Hematopoietic multipotent progenitor cell treated with erythropoietin and hydrocortisone succinate and interleukin-3 and kit ligand, for 17 days (in vitro differentiated cells): ENCODE measurements at places on chromosomes 2 and 18.
A peak's percentile ranks its signal among the peaks of the same experiment; 100 is the strongest.

DNA sequence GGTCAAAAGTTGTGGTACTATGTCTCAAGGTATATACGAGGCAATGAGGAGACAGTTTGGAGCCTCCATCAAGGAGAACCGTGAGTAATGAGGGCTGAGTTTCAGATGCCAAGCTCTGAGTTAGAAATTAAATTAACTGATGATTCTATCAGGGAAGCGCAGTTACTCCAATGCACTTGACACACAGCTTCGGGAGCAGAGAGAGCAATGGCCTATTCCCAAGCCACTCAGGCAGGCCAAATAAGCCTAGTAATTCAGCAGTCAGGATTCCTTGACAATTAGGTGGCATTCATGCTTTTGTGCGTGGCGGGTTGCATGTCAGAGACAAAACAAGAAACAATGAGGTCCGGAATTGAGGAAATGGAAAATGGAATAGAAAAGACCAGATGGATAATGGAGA, 123.2 kb downstream of the MMADHC start:
- DNase-seq: no peak

DNA sequence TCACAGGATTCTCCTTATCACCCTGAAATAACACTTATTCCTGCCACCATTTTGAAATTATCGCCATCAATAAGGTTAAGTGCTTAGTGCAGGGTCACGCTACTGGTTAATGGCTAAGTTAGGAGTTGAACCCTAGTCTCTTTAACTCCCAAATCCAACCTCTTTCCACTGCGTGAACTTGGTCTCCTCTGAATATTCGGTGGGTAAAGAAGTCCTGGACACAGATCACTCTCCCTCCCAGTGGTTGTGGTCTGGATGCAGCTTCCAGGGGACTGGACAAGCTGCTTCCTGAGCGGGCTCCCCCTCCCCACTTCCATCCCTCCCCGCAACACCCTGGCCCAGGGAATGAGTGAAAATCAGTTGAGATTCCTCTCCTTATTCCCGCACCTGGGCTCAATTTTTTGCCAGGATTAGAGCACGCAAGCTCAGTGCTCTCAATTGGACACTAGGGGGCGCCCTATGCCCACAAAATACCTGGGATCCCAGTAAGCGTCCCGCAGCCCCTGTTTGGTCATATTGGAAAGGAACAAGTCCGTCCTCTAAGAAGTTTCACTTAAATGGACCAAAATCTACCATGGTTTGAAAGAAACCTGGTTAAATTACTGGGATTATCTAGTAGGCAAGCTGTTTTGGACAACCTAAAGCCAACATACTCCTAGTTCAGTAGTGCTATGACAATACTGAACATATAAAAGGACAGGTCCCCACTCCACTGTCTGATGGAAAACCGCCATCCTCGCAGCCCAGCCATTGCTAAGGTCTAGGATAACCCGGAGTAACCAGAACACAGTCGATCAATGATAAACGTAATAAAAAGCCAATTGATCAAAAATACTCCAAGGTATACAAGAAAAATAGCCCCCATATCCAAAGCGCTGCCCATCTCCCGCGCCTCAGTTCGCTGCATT, 40.4 kb downstream of the DHRS9 start:
- peak; percentile 72 for DNase-seq

DNA sequence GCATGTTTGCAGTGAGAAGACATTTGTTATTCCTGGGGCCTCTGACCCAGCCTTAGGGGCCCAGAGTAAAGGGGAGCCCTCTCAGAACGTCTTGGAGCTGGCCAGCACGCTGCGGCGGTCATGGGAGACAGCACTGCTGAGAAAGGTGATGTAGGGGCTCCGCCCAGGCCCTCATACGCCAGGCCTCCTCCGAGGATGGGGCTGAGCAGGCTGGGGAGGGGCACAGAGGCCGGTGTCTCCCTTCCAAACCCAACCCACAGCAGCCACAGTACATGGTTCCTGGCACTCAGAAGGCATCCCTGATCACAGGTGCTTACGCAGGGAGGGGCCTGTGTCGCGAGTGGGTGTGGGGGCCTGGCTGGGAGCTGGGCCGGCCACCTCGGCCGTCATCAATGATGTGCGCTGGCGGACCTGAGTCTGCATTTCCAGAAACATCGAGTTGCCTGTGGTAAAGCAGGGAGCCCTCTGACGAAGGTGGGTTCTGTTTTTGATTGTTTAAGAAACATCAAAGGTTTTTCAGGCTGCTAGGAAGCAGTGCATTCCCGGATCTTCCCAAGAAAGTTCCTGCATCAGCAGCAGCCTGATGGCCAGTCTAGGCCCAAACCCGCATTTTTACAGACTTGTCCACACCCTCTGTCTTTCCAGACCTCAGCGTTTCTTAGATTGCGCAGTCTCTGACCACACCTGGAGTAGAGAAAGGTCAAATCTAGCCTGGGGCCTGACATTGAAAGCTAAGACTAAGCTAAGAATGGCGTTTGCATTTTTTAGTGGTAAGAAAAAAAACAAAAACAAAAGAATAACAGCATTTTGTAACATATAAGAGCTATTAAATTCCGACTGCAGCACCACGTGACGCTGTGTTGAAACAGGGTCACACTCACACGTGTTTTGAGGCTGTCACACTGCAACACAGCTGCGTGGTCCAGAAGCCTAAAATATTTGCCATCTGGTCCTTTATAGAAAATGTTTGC, 51.2 kb upstream of the PXDN start:
- no peak for DNase-seq

DNA sequence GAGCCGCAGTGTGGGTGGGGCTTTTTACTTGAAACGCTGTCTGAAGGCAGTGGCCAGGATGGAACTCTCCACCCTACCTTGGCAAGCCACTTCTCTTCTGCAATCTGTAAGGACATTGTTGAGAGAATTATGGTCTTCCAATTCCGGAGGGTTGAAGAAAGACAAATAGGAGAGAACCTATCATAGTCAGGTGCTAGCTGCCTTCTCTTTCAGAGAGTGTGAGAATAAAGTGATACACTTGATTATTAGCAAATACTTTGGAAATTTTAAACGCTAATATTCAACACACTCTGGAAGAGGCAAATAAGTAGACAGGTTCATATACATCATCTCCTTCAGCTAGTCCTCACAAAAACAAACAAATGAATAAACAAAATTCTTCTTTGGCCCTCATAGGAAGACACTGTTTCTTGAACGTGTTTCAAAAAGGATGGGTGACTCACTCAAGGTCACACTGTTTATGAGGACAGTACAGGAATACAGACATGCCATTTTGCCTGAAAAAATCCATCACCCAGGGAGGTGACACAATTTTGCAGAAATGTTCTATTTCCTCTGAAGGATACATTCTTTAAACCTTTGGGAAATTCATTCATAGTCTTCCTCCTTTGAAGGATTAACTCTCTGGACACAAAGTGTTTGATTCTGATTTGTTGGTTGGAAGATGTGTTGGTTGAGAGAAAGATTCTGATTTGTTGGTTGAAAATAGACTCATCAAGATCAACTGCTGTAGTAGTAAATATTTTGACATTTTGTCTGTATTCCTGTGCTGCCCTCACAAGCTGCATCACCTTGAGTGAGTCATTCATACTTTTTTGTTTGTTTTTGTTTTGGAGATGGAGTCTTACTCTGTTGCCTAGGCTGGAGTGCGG, 2.2 kb upstream of the IL1RN start:
- no peak for DNase-seq

GRCh38 chr2:16625759-16626158, 39.9 kb downstream of the CYRIA start:
- no peak for DNase-seq

GRCh38 chr2:73832930-73833329, 4.2 kb downstream of the STAMBP start:
- peak; percentile 50 for DNase-seq

- no peak for DNase-seq
These were observed 163.6 kb downstream of the AGPS start for GRCh38 chr2:177556153-177556552.

DNA sequence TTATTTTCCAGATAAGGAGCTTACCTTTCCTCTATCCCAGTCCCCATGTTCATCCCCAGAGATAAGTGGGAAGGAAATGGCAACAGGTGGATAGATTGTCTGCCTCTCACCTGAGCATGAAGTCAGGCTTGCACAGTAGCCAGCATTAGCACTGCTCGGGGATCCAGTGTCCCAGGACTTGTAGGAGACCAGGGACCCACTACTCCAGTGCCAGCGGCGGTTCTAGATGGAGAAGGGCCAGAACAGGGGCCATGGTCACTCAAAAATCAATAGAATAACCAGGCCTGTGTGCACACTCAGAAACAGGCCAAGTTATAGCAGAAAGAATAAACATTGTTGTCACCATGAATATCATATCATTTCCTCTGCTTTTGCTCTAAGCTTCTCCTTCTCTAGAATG, 2.4 kb downstream of the REG1B start:
- DNase-seq: no peak

- no peak for DNase-seq
These were observed 14.4 kb upstream of the STAT4 start for GRCh38 chr2:191165176-191165643.

GRCh38 chr18:46570134-46570533, 86.9 kb downstream of the LOXHD1 start:
- no peak for DNase-seq

- no peak for DNase-seq
These were observed 42.0 kb upstream of the SCG2 start for GRCh38 chr2:223644136-223644535.

DNA sequence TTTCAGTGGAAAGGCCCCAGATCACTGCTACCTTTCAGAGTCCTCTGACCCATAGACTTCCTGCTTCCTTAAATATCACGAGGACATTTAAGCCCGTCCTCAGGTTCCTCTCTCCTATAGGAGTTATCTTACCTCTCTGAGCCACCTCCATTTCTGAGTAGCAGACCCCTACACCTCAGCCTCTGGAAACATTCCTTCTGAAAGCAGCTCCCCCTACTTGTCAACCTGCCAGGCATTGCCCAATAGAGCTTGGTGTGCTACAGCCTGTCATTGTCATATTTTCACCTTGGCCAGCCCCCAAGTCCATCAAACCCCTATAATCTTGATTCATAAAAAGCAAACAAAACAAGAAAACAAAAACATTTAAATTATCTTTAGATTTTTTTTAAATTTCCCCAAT, 717.9 kb upstream of the SLC8A1 start:
- DNase-seq: no peak

- DNase-seq: no peak
These were observed 52.7 kb upstream of the ODC1 start for GRCh38 chr2:10500601-10501361.

DNA sequence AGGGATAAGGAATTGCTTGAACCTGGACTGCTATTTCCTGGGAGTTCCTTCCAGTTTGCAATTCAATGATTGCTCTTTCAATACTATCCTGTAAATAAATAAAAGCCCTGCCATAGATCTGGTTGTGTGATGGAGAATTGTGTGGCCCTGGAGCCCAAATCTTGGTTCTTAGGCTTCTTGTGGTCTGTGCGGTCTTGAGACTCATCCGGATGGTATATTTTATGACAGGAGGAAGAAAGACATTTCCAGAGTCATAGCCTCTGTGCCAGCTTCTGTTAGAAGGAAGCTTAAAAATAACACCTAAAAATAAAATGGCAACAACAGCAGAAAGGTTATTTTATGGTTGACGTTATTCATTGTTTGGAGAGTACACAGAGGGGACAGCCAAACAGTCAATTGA, 137.7 kb downstream of the ABCA12 start:
- DNase-seq: no peak

- DNase-seq: no peak
These were observed 747.4 kb upstream of the SLC8A1 start for GRCh38 chr2:41199334-41199733.

GRCh38 chr18:35289293-35289692, 736 bp downstream of the ZSCAN30 start:
- DNase-seq: no peak

- no peak for DNase-seq
These were observed 228.3 kb downstream of the RNF152 start for GRCh38 chr18:61664419-61665084.

DNA sequence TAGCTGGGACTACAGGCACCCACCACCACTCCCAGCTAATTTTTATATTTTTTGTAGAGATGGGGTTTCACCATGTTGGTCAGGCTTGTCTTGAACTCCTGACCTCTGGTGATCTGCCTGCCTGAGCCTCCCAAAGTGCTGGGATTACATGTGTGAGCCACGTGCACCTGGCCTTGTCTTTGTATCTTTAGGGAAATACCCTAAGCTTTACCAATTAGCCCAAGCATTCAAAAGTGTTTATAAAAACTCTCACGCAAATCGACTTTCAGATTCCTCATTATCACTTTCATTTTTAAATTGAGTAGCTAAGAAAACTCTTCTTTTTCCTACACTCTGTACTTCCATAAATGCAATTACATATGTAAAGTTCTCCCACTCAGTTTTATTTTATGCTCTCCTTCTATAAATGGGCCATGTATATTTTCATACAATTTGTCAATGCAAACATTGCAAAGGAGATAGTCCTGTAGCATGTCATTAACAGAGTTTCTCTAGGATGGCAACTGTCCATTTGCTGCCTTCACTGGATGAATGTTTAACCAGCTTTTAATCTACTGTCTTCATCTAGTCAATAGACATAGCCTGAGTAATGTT, 326.2 kb upstream of the LRATD1 start:
- no peak for DNase-seq

DNA sequence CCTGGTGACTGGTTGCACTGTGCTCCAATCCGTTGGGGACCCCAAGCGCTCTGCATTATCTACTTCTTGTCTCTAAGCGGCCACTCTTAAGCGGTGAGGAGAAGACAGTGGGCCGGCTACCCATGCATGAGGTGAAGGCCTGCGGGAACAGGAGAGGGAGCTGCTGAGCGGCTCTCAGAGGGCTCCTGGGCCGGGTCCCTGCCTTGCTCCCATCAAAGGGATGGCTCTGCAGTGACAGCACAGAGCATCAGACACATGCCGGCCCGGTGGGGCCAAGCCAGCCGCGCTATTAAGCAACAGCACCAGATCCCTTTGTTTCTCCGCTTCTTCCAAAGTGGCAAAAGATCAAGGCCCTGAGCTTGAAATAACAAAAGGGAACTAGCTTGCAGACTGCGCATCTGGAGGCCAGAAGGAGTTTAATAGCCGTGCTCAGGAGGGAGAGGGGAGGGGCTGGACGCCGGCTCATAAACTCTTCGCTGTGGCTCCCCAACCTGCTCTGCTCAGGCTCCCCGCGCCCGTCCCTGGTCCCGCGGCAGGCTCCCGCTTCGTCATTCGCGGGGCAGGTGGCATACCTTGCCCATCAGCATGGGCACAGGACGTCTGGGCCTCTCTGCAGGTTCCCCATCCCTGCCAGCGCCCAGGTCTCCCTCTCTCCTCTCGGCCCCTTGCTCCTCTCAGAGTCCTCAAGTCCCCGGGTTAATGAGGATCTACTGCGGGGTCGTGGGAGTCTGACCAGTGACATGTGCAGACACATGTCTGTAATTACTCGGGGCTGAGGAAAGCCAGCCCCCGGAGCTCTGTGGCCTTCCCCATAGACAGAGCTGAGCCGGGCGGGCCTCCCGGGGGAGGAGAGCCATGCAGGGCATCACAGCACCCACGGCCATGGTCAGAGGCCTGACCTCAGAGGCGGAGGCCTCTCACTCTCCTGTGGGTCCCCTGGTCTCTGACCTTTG, 96.7 kb downstream of the ASB1 start:
- no peak for DNase-seq
